ENCODE measurements at places on chromosomes 13 and 19.

GRCh38 chr13:62333466-62333865, 917.8 kb upstream of the PCDH20 start:
- no peak for DNase-seq

DNA sequence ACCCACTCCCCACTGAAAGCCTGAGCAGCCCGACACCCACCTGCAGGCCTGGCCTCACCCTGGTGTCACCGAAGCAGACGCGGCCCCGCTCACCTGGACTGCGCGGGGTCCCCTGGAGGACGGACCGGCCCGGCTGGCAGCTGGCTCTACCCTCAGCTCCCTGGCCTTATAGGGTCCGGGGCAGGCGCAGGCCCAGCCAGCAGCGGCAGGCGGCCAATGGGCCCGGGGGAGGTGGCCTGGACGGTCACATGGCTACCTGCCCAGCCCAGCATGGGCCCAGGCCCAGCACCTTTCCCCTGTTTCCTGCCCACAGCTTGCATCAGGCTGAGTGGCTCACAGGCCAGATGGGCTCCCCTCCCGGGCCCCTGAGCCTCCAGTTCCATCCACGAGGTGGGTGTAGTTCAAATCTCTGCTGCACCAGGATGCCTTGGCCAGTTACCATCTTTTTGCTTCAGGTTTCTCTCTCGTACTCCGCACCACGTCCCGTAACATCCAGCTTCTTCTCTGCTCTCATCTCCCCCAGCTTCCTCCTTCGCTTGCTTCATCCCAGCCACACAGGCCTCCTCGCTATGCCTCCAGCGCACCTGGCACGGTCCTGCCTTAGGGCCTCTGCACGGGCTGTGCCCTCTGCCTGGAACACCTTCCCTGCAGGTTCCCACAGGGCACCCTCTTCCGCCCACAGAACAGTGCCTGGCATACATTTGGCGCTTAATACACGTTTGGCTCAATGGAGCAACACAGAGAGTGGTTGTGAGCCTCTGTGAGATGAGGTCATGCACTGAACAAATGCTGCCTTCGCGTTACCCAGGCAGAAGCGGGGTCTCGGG, at the start of gene PLIN4:
Gene PLIN4 (minus strand): TSS at position 142 of the 827 bp plus-strand sequence. CDS start 214 bp downstream, outside the sequence.
- DNase-seq: no peak

DNA sequence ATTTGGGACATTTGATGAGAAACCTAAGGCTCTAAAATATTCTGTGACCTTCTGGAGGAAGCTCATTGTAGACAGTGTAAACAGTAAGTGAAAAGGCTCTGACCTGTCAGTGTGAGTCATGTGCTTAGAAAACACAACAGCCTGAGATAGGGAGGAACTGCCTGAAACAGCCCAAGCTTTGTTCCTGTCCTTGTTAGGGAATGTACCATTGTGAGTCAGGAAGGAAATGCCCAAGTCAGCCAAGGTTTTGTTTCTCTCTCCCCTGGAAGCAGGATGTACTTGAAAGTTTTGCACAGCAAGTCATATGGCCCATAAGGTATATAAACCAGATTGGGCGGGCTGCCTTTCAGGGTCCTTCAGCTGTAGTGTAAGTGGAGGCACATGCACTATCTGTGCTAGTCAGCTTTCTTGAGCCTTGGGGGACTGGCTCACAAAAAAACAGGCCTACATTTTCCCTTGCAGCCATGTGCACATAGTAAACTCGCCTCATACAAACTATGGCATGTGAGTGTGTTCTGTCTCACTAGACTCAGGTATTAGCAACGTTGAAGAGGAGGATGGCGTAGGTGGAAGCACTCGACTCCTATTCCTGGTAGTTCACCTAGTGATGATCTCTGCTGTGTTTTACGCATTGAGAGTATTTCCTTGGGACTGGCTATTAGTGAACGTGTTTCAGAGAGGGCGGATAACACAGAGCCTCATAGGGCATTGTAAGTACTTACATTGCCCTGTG, 141.2 kb upstream of the KLHL1 start:
- no peak for DNase-seq

DNA sequence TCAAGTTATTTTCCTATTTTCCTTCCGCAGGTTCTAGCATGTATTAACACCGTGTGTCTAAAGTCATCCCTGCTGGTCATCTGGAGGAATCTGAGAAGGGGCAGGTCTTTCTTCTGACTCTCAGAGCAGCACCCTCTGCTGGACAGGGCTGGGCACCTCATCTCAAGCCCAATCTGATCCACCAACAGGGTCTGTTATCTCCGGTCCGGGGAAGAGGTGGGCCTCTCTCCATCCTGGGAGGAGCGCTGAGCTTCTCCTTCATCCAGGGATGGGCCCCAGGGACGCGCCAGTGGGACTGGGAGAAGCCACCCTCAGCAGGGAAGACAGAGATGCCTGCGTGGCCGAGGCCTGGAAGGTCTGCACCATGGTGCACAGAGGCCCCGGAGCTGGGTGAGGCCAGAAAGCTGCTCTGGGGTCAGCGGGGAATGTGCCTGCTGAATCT, 26.0 kb upstream of the ZNF331 start:
- DNase-seq: no peak

DNA sequence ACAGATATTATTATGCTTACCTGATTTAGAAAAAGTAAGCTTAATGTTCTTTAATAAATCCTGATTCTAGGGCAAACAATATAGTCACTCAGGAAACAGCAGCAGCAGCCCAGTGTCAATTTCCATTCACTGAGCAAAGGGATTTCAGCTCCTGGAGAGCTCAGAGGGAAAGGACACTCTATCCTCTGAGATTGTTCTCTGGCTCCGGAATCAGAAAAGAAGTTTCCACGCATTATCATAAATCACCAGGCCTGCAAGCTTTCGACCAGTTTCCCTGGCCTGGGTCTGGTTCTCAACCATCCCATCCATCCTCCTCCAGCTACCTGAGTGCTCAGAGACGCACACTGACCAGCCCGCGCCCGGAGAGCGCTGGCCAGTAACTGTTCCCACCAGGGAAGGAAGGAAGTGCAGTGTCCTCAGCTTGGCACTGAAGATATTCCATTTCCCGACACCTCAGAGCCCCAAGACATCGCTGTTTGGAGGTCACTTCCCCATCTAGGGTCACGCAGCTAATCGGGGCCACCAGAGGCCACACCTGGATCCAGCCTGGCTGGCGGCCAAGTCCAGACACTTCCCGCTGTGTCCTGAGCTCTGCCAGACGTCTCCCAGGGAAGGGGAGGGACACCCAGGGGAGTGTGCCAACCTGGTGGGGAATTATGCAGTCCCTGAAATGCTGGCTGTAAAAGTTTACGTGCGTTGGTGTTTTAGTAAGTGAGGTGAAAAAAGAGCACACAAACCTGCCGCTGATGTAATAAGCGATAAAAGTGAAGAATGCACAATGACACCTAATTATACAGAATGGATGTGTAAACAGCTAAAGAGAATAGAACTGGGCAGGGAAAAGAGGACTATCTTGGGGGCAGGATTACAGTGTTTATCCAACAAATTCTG, 29.1 kb downstream of the EPS15L1 start:
- DNase-seq: no peak

DNA sequence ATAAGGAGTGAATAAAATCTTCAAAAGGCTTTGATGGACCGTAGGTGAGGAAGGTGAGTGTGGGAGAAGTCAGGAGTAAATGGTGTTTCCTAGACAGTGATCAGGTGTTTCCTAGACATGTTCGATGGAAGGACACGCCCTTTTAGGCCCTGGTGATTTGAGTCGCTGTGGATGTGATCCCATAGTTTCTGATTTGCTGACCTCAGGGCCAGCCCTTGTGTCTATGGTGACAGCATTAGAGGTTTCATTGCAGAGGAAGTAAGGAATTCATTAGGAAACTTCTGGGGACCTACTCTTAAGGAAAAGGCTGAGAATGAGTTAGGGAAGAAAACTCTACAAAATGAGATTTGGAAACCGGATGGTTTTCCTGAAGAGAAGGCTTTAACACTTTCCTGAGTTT, 31.5 kb upstream of the RNF113B start:
- no peak for DNase-seq

- no peak for DNase-seq
Observed at GRCh38 chr19:44401139-44402115, at the start of gene ZNF285. Gene ZNF285 (minus strand): TSS chr19:44401608. CDS start chr19:44397213, 4,395 bp downstream.

DNA sequence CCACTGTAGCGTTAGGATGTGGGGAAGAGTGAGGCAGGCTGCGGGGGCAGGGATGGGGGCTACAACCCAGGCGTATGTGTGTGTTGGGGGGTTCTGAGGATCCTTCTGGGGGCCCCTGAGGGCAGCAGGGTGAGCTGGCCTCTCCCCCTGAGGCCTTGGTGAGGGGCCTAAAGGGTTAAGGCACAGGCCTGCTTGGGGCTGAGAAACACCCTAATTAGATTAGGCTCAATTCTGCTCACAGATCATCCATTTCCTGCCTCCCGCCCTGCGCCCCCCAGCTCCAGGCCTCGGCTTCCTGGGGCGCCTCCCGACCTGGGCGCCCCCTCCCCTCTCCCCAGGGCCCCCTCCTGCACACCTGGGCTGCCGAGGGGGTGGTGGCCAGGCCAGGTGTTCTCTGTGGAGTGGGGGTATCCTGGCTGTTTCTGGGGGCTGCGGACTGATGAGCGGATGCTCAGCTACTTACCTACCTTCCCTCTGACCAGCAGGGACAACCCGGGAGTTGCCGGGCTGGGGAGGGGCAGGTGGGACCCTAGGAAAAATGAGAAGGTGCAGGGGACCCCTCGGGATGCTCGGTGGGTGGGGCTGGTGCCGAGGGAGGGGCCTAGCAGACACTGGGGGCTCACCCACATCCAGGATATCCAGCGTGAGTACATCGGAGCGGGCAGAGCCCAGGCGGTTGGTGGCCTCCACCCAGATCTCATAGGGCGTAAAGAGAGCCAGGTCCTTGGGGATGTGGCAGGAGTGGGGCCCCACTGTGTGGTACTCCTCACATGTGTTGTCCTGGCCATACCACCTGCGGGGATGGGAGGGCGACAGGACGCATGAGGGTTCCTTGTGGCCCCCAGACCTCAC, 8.6 kb downstream of the CRLF1 start:
- no peak for DNase-seq

DNA sequence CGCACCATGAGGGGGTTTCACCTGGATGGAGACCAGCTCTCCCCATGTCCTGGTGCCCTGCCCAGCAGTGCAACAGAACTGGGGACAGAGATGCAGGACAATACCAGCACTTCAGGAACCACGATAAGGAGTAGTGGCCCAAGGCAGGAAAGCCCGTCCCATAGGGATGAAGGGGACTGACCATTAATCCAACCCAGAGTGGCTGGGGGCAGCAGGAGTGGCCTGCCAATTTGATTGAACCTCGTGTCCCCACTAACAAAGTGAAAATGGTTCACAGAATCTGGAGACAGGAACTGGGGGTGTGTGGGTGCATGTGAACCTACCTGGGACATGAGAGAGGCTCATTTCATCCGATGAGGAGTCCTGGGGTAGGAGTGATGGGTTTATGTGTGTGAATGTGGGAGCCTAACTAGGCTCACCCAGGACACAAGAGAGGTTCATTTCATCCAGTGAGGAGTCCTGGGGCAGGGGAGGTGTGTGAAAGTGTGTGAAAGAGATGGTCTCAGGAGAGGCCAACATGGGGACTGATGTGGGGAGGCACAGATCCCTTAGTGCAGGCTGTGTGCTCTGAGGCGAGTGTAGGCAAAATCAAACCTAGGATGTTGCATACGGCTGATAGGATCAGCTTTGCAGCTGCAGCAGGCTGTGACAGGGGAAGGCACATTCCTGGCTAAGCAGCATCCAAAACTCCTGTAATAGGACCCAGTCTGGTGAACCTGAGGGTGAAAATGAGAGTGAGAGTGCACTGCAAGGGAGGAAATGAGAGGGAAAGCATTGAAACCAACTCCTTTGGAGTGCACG, 98.2 kb downstream of the ZNF429 start:
- no peak for DNase-seq

GRCh38 chr19:45166723-45167252, 6.0 kb upstream of the NKPD1 start:
- DNase-seq: no peak

DNA sequence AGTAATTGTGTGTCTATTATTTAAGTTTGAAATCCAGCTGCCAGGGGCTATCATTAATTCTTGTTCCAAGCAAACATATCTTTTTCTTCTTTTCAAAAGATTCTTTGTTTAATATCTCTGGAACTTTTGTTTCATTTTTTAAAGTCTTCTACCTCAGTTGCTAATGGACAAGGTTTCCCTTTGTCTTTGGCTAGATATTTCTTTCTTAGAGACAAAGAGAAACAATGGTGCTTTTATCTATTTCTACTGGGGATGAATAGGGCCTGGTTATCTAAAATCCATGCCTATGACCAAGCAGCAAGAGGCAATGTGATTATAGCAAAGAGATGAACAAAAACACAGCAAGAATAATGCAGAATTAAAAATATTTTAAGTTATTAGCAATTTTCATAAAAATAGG, 661.3 kb upstream of the KLF12 start:
- no peak for DNase-seq

- no peak for DNase-seq
Observed at GRCh38 chr19:8142513-8142900, 6.9 kb downstream of the FBN3 start.

DNA sequence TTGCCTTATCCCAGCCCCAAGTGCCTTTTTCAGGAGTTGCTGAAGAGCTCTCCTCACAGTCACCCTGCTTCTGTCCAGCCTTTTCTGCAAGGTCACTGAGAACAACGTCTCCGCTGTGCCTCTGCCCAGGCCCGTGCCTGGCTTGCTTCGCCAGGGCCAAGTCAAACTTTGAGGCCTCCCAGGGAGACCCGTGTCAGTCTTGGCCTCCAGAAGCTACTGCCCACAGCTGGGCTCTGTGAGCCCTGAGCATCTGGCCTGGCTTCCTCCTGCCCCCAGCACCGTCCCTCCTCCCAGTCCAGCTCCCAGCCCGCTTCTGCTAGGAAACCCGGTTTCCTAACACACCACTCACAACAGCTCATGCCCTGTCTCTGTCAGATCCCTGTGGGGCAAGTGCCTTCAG, 165.9 kb downstream of the TEX29 start:
- no peak for DNase-seq

DNA sequence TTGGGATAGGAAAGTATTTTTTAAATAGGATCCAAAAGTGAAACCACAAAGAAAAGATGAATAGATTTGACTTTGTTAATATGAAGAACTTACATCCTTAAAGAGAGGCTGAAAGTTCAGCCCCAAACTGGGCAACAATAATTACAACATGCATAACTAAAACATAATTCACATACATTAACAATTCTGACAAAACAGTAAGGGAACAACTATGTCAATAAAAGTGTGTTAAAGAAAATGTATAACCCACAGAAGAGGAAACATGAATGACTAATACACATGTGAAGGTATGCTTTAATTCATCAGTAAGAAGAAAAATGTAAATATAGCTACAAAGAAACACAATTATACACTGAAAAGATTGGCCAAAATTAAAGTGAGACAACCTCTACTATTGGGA, 1597.6 kb upstream of the MIR17HG start:
- no peak for DNase-seq

DNA sequence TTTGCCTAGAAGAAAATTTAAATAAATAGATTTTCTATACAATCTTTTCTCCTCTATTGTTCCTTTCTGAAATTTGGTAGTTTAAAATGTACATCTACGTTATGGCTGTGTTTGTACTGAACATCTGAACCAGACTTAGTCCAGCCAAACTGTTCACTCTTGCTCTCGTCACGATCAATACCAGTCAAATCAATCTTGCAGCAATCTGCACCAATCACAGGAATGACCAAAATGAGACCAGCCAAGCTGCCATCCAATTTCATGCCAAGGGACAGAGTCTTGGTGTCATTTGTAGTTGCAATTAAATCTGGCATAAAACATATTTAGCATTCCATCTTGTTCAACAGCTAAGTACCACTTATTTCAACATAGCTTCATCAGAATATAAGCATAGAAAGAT, 156.6 kb downstream of the IRS2 start:
- DNase-seq: no peak
